Lower lobe of right lung (tissue), 2 donors: ENCODE measurements at places on chromosomes 13 and 19.

DNA sequence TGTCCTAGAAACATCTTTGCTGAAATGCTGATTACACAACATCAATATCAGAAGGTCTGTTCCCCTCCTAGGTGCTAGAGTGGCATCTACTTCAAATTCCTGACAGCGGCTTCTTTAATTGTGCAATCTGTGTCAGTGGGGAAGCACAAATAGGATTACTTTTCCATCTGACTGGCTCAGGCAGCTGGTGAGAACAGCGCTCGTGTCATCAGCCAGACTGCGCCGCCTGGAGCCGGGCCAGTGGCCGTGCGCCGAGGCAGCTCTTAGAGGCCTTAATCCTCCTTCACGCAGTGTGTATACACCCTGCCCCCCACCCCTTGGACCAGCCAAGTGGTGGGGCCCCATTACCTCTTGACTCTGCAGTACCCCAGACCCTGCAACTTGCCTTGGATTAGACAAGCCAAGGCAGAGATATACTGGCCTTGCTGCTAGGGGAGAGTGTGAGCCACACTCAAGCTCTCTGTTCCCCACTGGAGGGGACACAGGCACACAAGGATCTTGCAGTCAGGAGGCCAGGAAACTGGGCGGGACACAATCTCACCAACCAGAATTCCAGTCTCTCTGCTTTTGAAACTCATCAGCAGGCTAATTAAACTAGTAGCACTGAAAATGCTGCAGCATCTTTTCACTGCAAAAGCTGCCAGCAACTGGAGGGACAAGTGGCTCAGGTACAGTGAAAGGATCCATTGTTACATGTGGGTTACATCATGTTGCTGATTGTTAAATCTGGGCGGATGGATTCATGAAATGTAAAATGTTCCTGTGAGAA is 48.9 kb upstream of the EPHX3 start:
- DNase-seq, result peak; percentile 80

DNA sequence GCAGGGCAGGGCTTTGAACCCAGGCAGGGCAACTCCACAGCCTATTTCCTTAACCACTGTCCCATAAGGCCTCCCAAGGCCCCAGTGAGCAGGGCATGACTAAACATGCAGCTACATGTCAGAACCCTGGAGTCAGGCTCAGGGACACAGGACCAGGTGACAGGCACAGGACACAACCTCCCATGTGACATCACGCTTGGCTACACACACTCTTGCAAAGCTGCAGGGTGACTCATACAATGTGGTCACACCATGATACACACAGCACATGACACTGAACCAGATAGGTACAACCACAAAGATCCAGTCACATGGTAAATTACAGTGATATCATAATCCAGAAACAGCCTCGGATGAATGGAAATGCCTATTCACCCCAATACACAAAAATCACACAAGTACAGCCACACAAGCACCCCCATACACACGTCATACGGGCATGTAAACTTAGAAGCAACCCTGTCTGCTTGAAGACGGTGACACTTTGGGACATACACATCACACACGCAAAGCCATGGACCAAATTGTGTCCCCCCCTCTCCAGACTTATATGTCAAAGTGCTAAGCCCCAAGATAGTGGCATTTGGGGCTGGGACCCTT is 14.5 kb downstream of the KLK4 start:
- no peak for DNase-seq

DNA sequence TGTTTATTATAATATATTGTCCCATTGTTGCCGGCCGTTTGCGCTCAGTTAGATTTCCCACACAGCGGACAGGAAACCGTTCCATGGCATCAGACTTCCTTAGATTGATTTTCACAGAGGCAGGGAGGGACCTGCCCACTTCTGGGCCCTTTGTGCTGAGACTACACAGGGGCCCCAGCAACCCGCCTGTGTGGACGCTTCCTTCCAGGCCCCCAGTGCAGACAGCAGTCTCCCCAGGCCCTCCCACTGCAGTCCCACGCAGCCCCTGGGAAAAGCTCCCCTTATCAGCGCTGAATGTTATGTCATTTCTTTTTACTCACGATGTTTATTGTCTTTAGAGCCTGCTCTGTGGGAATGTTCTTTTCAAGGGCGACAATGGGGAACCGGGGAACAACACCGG is 351.7 kb upstream of the ARGLU1 start:
- DNase-seq, result peak; percentile 51

DNA sequence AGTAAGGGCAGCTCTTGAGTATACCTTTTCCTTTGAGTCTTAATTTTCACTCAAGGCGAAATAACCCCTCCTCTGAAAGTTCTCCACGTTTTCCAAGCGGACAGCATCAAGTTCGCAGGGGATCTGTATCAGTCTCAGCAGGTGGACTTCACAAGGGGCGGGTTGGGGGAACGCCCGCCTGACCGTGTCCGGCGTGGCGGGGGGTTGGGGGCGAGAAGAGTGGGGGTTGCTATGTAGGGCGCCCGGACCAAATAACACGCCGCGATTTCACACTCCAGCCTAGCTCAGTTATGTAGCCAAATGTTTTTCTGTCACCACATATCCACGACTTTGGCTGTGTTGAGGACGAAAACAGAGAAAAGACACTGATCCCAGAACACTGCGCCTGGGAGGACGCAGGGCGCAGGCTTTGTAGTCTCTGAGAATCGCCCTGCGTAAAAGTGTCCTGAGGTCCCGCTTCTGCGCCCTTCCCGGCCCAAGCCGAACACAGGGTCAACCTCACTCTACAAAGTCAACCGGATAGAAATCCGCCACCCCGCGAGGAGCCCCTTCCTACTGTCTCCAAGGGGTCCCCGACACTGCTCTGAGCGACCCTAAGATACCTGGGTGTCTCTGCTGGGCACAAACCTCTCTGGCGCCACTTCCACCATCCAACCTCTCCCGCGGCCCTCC is 524 bp downstream of the RUBCNL start:
- DNase-seq, result no peak

DNA sequence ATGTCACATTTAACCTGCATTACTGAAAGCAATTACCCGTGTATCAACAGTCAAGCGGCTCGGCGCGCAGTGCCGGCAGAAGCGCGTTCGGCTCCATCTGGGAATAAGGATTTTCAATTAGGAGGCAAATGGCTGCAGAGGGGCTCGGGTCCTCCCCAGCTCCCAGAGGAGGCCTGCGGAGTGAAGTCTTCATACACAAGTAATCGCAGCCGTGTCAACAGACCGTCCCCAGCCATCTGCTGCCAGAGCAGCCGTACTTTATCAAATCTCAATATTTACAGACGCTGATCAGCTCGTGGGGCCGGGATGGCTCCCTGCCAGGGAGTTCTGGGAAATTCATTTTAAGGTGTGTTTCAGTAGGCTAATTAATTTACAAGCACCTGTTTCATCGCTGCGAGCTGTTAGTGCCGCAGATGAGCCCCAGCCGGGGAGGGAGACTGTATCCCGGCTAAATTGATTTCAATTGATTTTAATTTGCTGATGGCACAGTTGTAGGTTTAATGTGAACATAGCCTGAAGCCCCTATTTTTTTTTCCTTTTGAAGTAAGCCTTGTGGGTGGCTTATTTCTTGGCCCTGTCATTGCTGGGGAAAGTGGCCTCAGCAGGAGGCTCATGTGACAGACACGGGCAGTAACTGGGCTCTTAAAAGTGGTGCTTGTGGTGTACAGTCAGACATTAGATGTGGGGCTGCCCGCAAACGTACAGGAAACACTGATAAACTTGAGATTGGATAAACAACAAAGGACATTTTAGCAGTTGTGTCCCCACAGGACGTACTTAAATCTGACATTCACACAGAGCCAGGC is 252.7 kb downstream of the TEX29 start:
- no peak for DNase-seq

DNA sequence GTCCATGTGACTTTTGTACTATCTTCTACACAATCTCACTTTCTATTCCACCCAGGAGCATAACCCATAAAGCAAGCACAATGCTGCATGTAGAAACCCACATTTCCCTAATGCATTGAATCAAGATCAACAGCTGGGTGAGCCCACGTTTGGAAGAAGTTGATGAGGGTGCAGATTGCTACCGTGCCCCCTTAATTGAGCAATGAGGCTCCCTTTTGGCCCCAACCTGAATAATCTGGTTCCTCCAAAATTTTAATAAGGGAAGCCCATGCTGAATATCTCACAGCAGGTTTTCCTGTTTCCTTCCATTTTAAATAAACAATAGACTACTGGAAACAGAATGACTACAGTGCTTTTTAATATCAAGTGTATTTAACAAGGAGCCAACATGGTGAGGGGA is 403.6 kb upstream of the SGCG start:
- DNase-seq, result no peak

- no peak for DNase-seq
These were observed 92.8 kb downstream of the EPSTI1 start for GRCh38 chr13:42899266-42899665.

GRCh38 chr13:21823949-21824348 is 153.1 kb downstream of the FGF9 start:
- no peak for DNase-seq

- no peak for DNase-seq
These were observed 303.5 kb downstream of the DLEU7 start for GRCh38 chr13:50539791-50540530.

GRCh38 chr13:69769608-69770007 is 338.0 kb upstream of the ATXN8OS start:
- no peak for DNase-seq

DNA sequence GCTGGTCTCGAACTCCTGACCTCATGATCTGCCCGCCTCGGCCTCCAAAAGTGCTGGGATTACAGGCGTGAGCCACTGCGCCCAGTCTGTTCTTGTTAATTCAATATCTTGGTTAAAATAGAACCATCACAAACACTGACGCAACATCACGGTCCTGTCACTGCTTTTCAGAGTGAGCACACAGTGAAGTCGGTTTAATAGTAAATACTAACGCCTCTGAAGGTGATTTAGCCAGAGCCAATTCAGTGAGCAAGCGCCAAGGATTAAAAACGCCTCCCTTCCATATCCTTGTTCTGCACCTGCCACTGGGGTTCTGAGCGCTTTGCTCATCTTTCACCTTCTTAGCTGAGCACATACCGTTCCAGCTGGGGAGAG is 30.3 kb downstream of the LAMP1 start:
- no peak for DNase-seq

DNA sequence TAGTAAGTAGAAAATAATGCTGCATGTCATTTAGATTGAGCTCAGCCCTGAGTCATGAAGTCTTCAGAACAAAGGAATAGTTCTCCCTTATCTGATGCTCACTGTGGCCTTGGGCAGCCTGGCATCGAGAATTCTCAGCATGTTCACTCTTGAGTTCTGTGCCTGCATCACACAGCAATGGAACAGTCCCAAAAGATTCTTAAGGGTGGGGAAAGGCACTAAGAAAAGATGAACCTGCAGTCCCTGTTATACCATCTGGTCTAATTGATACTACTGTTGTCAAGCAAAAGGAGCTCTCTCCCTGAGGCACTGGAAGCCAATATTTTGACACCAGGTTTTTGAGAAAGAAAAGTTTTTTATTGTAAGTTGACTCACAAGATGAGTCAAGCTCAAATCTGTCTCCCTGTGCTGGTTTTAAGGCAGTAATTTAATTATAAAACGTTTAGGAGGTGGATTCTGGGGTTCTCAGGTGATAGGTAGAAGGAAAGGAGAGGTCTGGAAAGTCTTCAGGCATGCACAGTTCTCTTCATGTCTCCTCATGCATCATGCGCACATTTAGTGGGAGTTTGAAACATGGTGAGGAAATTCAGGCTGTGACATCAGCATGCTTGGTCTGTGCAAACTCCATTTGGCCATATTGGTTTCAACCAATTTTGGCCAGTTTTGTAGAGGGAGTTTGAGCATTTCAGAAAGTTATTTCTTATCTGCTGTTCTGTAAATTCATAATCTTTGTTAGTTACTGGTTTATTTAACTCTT is 38.1 kb upstream of the ZNF766 start:
- DNase-seq, result no peak
